ENCODE measurements at places on chromosomes 5 and 9. TPM values are rescaled to one million over a fixed set of nuclear protein-coding genes. Genes with fewer than 3 reads are reported as not detected.

Gene OTULIN
- total RNA-seq = 20.2 TPM

Gene NSA2
- total RNA-seq = 267 TPM

Gene CCL27
- 0.31 TPM for total RNA-seq

Gene GDA
- 0.49 TPM for total RNA-seq

Gene FAXDC2
- total RNA-seq = 13.0 TPM

Gene RIGI
- 6.7 TPM for total RNA-seq

Gene MYO10
- total RNA-seq = 16.6 TPM

Gene CCNI2
- not detected for total RNA-seq

Gene WNT8A
- total RNA-seq = not detected

Gene ADAMTS16
- total RNA-seq = 4.3 TPM

Gene PCDHB6
- total RNA-seq = 0.80 TPM

DNA sequence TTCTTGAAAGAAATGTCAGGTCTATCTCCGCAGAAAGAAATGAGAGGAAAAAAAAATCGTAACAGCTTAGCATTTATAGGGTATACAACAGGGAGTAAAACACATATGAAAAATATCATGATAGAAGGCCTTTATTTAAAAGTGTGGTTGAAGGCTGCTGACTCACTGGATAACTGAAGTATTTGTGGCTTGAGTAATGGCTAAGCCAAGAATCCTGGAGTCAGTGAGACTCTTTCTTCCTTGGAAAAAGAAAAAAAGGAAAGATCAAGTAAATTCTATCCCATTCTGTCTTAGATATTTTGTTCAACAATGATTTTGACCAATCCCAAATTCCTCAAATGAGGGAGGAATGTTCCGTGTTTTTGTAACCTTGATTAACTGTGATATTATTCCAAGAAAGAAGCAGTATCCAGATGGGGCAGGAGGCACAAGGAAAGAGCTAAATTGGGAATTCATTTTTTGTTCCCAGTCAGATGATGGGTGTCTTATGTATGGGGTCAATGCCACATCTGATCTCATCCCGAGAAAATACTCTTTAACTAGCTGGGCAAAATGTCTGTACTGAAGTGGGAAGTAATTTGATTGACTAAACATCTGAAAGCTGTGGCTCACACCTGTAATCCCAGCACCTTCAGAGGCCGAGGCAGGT, 64.3 kb upstream of the MYO10 start:
- H3K4me3 ChIP-seq = no peak overlapping the region
- no peaks in the 10 kb centered on the region for H3K36me3 ChIP-seq
- no peaks in the 10 kb centered on the region for H3K27me3 ChIP-seq
- H3K4me1 ChIP-seq = peaks cover 3% of the 10 kb centered on the region

- no peak overlapping the region for H3K4me3 ChIP-seq
- peaks cover 5% of the 10 kb centered on the region for H3K36me3 ChIP-seq
- H3K27ac ChIP-seq = no peak overlapping the region
- H3K4me1 ChIP-seq = no peaks in the 10 kb centered on the region
- no peaks in the 10 kb centered on the region for H3K27me3 ChIP-seq
- peak; percentile 70 for DNase-seq
Measured at GRCh38 chr9:77772646-77773045, 124.5 kb upstream of the GNA14 start.

DNA sequence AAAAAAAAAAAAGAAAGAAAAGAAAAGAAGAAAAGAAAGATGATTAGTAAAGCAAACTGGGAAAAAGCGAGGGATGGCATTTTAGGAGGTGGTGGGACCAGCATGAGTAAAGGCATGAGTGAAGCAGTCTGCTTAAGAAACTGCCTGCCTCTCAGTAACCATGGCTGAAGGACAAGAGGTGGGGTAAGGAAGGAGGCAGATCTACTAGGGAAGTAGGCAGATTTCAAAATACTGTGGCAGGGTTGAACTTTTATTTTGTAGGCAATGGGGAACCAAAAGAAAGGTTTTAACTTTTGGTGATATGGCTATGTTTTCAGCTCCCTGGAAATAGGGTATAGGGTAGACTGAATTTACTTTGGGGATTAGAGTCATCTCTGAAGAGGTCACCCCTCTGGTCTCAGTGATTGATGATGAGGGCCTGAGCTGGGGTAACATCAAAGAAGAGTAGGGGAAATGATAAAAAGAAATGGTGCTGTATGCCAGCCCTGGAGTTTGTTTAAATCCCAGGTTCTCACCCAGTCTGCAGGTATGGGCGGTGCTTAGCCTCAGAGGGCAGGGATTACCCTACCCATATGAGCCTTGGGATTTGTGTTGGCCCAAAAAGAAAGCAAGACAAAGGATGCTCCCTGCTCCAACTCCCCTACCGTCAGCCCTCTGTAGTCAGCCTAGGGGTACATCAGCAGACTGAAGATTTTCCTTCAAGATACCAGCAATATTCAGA, 316.2 kb downstream of the CWC27 start:
- no peaks in the 10 kb centered on the region for H3K4me1 ChIP-seq
- H3K36me3 ChIP-seq = no peaks in the 10 kb centered on the region
- no peak overlapping the region for H3K4me3 ChIP-seq
- H3K27me3 ChIP-seq = no peaks in the 10 kb centered on the region

DNA sequence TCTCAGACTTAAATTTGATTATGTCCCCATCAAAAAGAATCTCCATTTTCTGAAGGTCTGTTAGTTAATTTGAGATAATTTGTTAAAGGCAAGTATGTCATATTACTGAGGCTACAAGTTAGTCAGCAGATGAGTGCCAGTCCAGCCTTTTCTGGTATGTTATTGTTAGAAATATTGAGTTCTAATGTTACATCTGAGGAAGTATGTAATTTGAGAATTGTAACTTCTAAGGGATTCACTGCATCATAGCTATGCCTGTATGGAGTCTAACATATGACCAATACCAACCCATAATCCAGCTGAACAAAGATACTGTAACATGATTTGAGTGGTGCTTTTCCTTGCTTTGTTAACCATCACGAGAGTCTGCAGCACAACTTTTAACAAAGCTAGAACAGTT, 13.9 kb downstream of the SLC23A1 start:
- H3K36me3 ChIP-seq = peaks cover 54% of the 10 kb centered on the region
- H3K4me1 ChIP-seq = peaks cover 8% of the 10 kb centered on the region
- no peak overlapping the region for H3K27ac ChIP-seq
- no peak for DNase-seq
- H3K4me3 ChIP-seq = no peak overlapping the region

DNA sequence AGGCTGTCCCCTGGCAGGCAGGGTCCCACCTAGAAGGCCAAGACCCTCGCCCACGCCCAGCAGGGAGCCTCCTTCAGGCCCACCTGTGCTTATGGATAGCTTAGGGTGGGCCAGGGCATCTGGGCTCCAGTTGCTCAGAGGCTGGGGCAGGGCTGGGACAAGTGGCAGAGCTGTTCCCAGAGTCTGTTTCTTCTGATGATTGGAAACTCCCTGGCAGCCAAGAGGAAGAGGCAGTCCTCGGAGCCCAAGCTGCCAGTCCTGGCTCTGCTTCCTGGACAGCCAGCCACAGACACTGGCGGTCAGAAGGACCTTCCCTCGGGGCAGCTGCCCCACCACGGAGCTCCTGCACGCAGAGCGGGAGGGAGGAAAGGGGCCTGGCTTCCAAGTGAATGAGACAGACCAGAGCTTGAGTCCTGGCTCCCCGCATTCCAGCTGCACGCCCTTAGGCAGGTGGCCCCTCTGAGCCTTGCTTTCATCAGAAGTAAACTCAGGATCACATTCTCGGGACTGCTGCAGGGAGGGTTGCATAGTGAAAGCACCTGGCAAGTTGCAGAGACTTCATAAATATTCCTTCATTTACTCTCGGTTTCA, 37.9 kb upstream of the GABRP start:
- no peaks in the 10 kb centered on the region for H3K36me3 ChIP-seq
- DNase-seq = peak; percentile 33
- no peak overlapping the region for H3K4me3 ChIP-seq
- H3K27ac ChIP-seq = no peak overlapping the region
- peaks cover 30% of the 10 kb centered on the region for H3K27me3 ChIP-seq

DNA sequence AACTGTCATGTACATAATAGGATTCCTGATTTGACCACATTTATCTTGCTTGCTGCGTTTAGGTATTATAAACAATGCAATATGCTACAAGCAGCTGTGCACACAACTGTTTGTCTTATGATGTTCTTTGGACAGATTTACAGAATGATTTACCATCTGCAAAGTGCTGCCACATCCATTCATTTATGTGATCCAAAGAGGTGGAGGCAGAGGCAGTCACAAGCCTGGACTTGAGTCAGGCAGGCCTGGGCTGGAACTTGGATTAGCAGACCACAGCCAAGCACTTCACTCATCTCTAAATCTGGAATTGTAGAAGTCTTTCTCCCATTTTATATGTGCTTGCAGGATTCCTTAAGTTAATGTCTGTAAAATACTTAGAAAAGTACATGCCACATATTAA, 149.0 kb downstream of the INSYN2B start:
- DNase-seq = peak; percentile 17
- H3K27me3 ChIP-seq = no peaks in the 10 kb centered on the region
- H3K27ac ChIP-seq = no peak overlapping the region

DNA sequence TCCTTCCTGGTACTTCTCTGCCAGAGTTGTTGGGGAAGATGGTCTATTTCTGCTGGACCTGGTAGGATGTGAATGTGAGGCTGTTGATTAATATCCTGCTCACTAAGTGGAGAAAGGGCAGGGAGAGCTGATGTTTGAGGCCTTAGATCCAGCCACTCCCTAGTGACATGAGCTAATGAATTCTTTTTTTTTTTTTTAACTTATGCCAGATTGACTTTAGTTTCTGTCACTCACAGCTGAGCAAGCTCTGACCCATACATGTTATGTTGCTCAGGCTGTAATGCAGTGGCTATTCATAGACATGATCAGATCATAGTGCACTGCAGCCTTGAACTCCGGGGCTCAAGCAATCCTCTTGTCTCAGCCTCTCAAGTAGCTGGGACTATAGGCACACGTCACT, 75.1 kb upstream of the SPRY4 start:
- H3K36me3 ChIP-seq = no peaks in the 10 kb centered on the region
- peaks cover 22% of the 10 kb centered on the region for H3K4me1 ChIP-seq
- H3K27ac ChIP-seq = peak overlapping the region; percentile 2

GRCh38 chr9:131461166-131461565, 41.6 kb upstream of the POMT1 start:
- H3K27ac ChIP-seq = no peak overlapping the region
- H3K27me3 ChIP-seq = no peaks in the 10 kb centered on the region
- H3K4me3 ChIP-seq = no peak overlapping the region
- no peaks in the 10 kb centered on the region for H3K4me1 ChIP-seq

DNA sequence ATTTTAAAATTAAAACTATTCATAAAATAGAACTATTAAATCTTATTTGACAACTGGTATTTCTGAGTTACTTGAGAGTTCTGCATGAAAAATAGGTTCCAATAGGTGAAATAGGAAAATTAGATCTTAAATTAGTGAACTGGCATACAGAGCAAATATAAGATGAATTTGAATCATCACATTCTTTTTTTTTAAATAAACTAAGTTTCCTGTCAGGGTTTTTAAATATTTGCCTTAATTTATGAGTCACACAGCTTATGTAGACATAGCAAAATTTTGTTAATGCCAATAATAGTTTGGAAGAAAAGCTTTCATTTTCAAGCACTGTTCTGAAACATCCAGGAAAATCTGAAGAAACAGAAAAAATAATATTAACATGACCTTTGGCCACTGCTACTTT, 311.7 kb upstream of the HAPLN1 start:
- no peak overlapping the region for H3K4me3 ChIP-seq
- H3K27ac ChIP-seq = no peak overlapping the region
- no peaks in the 10 kb centered on the region for H3K4me1 ChIP-seq
- DNase-seq = no peak
- H3K27me3 ChIP-seq = no peaks in the 10 kb centered on the region

GRCh38 chr9:35075358-35075757, 2.9 kb upstream of the VCP start:
- H3K27ac ChIP-seq = no peak overlapping the region
- H3K27me3 ChIP-seq = no peaks in the 10 kb centered on the region
- H3K36me3 ChIP-seq = peaks cover 47% of the 10 kb centered on the region
- peaks cover 30% of the 10 kb centered on the region for H3K4me1 ChIP-seq

GRCh38 chr5:55232271-55232984, 980 bp downstream of the CCNO start:
- H3K27ac ChIP-seq = no peak overlapping the region
- peak overlapping the region; percentile 52 for H3K4me3 ChIP-seq
- peaks cover 85% of the 10 kb centered on the region for H3K27me3 ChIP-seq
- H3K36me3 ChIP-seq = no peaks in the 10 kb centered on the region
- DNase-seq = peak; percentile 27

GRCh38 chr5:31824869-31825517, 186.1 kb downstream of the PDZD2 start:
- no peaks in the 10 kb centered on the region for H3K36me3 ChIP-seq
- peaks cover 2% of the 10 kb centered on the region for H3K4me1 ChIP-seq
- no peak overlapping the region for H3K4me3 ChIP-seq
- no peak for DNase-seq
- no peak overlapping the region for H3K27ac ChIP-seq

- no peak overlapping the region for H3K27ac ChIP-seq
- no peaks in the 10 kb centered on the region for H3K36me3 ChIP-seq
- H3K4me1 ChIP-seq = no peaks in the 10 kb centered on the region
- no peak overlapping the region for H3K4me3 ChIP-seq
- no peak for DNase-seq
Measured at GRCh38 chr5:149045089-149045460, 17.8 kb downstream of the SH3TC2 start.

DNA sequence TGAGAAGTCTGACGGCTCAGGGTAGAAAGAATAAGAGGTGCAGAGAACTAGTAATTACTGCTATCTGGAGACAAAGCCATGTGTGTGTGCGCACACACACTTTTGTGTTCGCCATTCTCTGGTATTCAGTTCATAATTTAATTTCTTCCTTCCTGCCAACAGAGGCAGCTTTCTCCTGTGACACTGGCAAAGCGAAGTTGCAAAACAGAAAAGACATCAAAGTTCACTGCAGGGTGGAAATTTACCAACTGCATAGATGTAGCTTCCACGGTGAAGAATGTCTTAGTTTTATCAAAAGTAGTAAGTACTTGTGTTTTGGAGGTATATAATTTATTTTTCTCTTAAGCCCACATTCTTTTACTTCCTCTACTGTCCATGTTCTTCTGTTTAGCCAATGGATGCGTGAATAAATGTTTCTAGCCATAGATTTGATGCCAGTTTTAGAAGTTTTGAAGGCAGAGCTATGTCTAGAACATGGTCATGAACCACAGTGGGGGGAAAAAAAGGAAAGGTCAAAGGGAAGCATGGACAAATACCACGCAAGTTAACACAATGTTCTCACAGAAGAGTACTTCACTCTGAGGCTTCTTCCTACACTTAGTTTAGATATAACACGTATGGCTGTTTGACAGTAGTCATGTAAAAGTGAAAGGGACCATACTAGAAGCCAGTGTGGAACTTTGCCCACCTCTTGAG, 536.5 kb upstream of the GRIA1 start:
- no peak overlapping the region for H3K4me3 ChIP-seq
- H3K4me1 ChIP-seq = no peaks in the 10 kb centered on the region
- H3K27ac ChIP-seq = no peak overlapping the region
- no peak for DNase-seq

GRCh38 chr9:123712399-123712798, 217.5 kb downstream of the DENND1A start:
- H3K4me1 ChIP-seq = no peaks in the 10 kb centered on the region
- no peak for DNase-seq
- H3K27ac ChIP-seq = no peak overlapping the region
- no peak overlapping the region for H3K4me3 ChIP-seq

Data from muscle of leg (tissue), 16 donors.